NCI-H226 (cell line): ENCODE measurements at places on chromosomes 11 and 22.
A peak's percentile ranks its signal among the peaks of the same experiment; 100 is the strongest.

- DNase-seq, result peak; percentile 22
Observed at GRCh38 chr11:10076458-10077141, 217.4 kb downstream of the SBF2 start.

DNA sequence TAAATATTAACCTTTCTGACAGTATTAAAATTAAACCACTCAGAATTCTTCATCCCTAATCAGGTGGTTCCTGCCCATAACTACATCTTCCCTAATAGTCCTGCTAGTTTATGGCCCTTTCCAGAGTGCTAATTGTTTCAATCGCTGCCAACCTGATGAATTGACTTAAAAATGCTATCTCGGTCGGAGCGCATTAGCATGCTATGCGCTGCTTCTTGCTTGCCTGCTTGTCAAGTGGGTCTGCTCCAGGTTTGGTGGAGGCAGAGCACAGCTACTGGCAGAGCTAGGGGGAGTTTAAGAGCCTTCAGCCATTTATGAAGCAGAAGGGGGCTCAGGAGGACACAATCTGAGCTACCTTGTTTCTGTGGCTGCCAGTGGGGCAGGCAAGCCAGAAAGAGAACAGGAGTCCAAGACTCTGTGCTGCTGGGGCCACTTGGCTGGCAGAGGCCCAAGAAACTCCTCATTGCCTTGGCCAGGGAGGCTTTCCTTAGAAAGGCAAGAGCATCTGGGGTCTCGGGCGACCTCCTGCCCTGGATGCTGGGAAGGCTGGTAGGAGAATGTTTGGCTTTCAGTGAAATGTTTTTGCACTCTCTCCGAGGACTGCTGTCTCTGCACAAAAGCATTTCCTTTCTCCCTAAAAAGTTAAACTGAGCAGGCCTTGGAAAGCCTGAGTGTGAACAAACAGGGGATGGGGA lies 62.1 kb upstream of the PHOX2A start:
- DNase-seq, result no peak

GRCh38 chr11:16876837-16877236 lies 137.4 kb downstream of the PLEKHA7 start:
- DNase-seq, result no peak

- DNase-seq, result no peak
Observed at GRCh38 chr11:72573855-72574445, 100.3 kb downstream of the PDE2A start.

DNA sequence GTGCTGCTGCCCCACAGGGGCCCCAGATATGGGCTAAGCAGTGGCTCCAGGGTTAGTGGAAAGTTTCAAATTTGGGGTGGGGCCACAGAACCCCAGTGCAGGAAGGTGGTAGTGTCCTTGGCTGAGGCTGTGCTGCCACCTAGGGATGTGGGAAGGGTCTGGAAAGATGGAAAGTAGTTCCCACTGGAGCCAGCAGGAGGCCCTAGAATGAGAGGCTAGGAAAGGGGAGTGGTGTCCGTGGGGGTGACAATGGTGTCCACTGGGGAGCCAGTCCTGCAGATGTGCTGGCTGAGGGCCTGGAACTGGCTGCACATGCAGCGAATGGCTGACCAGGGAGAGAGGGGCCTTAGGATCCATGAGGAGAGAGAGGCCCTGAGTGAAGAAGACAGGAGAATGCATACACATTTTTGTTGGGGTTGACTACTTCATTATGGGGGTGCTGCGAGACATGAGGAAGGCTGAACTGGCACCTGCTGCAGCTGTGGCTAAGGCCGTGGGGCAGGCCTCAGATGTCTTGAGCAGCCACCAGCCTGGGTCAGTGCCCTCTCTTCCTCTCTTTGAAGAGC lies 21.1 kb downstream of the RFPL3 start:
- DNase-seq, result no peak

DNA sequence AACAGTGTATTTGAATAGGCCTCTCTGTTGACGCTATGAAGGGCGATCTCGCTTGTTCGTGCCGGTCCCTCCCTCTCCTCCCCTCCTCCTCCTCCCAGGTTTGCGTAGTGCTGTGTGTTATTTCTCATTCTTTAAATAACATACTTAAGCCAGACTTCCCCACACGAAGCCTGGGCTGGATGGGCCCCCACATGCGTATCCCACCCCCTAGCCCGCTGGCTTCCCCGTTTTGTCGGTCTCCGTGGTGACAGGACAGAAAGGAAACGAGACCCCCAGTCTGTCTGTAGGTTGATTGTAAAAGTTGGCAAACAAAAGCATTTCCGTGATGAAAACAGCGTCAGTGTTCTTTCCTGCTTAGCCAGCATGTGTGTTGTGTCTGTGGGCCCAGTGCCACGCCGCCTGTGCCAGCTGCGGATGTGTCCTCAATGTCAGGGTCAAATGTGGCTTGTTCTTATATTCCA lies 27.3 kb downstream of the FAM118A start:
- no peak for DNase-seq

DNA sequence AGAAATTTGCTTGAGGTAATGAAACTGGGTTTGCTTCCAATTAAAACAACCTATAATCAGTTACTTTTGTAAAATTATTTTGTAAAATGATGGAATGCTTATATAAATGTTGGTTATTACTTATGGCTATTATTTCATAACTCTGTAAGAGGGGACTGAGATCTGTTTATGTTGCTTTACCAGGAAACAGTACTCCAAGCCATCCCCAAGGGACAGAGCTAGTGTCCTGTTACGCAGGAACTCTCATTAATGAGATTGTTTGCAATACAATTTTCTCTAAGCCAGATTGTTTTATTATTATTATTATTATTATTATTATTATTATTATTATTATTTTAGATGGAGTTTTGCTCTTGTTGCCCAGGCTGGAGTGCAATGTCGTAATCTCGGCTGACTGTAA lies 2.3 kb upstream of the NOX4 start:
- no peak for DNase-seq

DNA sequence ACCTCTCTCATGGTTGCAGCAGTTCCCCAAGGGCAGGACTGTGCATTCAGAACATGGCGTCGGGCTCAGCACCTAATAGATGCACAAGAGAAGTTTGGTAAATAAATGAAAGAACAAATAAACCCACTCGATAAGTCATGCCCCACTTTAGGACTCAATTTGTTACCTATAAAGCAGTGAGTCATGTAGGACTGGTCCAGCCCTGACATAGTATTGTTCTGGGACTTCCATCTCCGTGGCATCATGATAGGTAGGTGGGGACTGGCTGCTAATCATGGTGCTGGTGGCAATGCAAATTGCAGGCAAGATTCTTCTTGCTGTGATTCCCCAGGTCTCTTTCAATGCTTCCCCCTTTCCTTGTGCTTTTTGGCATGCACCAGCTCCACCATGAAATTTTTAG lies 118.2 kb upstream of the CSNK2A3 start:
- DNase-seq, result no peak
